HCT116 (cell line): ENCODE measurements at places on chromosomes 12 and 14.
A peak's percentile ranks its signal among the peaks of the same experiment; 100 is the strongest.

DNA sequence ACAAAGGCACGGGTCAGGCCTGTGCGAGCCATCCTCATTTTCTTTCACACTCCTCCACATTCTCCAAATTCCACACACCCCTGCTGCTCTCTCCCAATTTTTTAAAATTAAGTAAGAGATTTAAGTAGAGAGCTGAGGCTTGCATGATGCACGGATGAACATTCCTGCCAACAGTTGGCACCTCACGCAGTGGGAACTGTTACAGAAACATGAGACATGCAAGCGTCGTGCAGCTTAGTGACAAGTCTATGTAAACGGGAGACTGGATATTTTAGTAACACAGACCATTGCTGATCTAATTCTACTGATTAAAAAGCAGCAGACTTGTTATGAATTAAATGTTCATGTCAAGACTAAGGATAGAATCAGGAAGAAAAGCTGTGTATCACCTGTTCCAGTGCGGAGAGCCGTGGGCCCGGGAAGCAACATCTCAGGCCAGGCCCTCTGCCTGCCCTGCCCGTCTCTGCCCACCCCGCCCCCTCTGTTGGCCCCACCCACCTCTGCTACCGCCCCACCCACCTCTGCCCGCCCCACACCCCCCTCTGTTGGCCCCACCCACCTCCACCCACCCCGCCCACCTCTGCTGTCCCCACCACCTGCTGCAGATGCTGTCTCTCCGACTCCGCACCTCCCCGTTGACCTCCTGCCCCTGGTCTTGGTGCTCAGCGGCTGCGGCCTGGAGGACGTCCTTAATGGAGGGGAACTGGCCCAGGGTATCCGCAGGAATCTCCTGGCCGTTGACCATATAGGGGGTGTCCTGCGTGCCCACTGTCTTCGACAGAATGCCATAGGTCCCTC lies 21.2 kb downstream of the GOLGA3 start:
- H3K4me1 ChIP-seq: no peaks in the 10 kb centered on the region
- DNase-seq: no peak
- no peak overlapping the region for H3K4me3 ChIP-seq
- no peaks in the 10 kb centered on the region for H3K27me3 ChIP-seq
- H3K36me3 ChIP-seq: peaks cover 37% of the 10 kb centered on the region
- no peak overlapping the region for H3K27ac ChIP-seq

GRCh38 chr14:103156651-103157378 lies 33.6 kb downstream of the TNFAIP2 start:
- no peak for DNase-seq
- H3K36me3 ChIP-seq: no peaks in the 10 kb centered on the region
- H3K4me3 ChIP-seq: no peak overlapping the region
- no peaks in the 10 kb centered on the region for H3K27me3 ChIP-seq
- H3K27ac ChIP-seq: no peak overlapping the region
- H3K4me1 ChIP-seq: peaks cover 25% of the 10 kb centered on the region

DNA sequence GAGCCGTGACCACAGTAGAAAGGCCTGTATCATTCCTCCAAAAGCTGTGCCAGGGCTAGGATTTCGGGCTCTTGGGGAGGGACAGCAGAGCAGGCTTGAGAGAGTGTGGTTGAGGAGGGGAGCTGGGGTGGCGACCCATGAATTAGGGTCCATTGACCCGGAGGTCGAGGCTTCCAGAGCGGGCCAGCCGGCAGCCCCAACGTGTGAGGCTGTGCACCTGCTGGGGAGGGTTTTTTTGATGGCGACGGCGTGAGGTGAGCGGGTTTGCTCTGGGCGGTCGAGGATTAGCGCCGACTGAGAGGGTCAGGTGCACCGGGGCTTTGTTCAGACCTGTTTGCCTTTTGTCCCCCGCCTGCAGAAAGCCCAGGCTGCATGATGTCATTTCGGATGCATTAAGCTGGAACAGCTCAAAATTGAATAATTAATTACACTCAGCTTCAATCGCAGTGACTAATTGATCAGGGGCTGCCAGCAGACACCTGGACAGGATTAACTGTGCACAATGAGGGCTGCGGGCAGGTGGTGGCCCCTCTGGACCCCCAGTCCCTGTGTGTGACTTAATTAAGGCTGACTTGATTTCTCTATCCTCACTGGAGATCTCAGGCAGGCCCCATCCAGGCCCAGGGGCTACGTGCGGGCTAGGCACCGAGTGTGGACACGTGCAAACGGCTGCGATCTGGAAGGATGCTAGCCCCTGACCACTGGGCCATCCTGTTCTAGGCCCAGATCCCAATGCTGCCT lies 42.1 kb upstream of the MEG3 start:
- H3K4me1 ChIP-seq: no peaks in the 10 kb centered on the region
- no peaks in the 10 kb centered on the region for H3K27me3 ChIP-seq
- no peaks in the 10 kb centered on the region for H3K36me3 ChIP-seq
- no peak overlapping the region for H3K4me3 ChIP-seq

DNA sequence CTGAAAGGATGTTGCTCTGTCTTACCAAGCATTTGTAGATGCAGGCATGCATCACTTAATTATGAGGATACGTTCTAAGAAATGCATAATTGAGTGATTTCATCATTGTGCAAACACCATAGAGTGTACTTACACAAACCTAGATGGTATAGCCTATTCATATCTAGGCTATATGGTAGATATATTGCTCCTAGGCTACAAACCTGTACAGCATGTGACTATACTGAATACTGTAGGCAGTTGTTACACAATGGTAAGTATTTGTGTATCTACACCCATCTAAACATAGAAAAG lies 75.9 kb downstream of the IFT81 start:
- no peaks in the 10 kb centered on the region for H3K36me3 ChIP-seq
- DNase-seq: no peak
- H3K27me3 ChIP-seq: no peaks in the 10 kb centered on the region
- peaks cover 14% of the 10 kb centered on the region for H3K4me1 ChIP-seq
- no peak overlapping the region for H3K27ac ChIP-seq

DNA sequence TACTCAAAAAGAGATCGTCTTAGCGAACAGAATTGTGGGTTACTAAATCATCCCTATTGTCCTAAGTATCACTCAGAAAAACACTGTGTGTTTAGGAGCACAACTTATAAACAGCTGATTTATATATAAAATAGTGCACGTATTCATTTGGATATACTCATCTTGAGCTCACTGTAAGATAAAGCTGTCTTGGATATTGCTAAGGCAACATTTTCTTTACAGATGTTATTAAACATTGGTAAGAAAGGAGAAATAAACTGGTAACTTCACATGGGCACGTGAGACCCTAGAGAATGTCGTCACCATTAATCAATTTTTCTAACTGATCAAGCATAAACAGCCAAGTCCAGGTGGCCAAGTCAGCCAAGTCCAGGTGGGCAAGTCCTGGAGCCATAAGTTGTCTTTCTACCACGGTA lies 1.7 kb downstream of the PAWR start:
- DNase-seq: no peak
- H3K27me3 ChIP-seq: no peaks in the 10 kb centered on the region
- peak overlapping the region; percentile 65 for H3K4me3 ChIP-seq

- H3K27me3 ChIP-seq: no peaks in the 10 kb centered on the region
- DNase-seq: no peak
- H3K4me1 ChIP-seq: peaks cover 10% of the 10 kb centered on the region
- no peaks in the 10 kb centered on the region for H3K36me3 ChIP-seq
- no peak overlapping the region for H3K27ac ChIP-seq
- H3K4me3 ChIP-seq: no peak overlapping the region
These were observed 4.3 kb upstream of the TRAF3 start for GRCh38 chr14:102772781-102773570.

GRCh38 chr12:52817003-52817698 lies 3.2 kb upstream of the KRT4 start:
- DNase-seq: no peak
- H3K36me3 ChIP-seq: no peaks in the 10 kb centered on the region
- H3K27me3 ChIP-seq: 0 out of 2 replicates have a peak, but pooled peaks cover 2% of the 10 kb centered on the region
- H3K27ac ChIP-seq: no peak overlapping the region

DNA sequence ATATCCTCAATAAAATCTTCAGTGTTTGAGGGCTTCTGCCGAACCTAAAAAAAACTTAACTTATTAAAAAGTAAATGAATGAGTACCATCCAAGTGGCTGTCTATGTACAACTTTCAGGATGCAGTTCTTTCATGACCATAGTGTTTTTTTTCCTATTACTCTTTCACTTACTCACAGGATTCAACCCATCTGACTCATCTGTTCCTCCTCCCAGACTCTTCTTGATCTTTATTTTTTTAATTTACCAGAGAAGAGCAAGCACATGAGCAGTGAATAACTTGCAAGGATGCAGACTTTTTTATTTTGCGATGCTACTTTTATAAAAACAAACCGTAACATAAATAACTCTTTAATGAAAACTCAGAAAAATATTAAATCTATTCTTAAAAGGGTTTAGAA lies 24.5 kb downstream of the RECQL start:
- no peaks in the 10 kb centered on the region for H3K4me1 ChIP-seq
- H3K27me3 ChIP-seq: no peaks in the 10 kb centered on the region
- H3K27ac ChIP-seq: no peak overlapping the region
- DNase-seq: no peak

DNA sequence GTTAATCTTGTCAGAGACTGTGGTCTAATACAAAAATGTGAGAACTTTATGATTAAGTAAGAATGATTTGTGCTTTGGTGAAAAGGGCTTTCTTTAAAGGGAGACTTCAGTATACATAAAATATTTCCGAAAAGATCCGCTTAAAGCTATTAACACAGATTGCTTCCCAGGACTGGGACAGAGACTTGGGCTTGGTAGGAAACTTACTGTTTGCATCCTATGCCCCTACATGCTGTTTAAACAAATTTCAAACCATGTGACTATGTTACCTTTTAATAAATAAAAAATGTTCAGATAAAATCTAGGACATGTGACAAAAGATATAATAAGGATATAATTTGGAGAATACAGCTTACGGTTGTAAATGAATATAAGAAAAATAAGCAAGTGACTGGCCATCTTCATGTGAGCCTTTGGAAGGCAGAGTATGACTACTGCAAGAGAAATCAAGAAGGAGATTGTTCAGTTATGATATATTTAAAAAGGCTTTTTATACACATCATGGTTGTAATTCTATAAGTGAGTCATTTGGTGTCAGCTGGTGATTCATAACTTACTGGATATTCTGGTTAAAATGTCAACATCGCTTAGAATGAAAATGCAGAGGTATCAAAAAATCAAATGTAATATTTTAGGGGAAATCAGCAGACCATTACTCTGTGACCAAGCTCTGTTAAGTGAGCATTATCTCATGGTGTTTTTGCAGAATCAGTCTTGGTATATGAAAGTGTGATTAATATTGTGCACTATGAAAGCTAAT lies 234.7 kb upstream of the E2F7 start:
- no peak for DNase-seq
- H3K27me3 ChIP-seq: no peaks in the 10 kb centered on the region
- H3K36me3 ChIP-seq: no peaks in the 10 kb centered on the region
- no peak overlapping the region for H3K4me3 ChIP-seq

DNA sequence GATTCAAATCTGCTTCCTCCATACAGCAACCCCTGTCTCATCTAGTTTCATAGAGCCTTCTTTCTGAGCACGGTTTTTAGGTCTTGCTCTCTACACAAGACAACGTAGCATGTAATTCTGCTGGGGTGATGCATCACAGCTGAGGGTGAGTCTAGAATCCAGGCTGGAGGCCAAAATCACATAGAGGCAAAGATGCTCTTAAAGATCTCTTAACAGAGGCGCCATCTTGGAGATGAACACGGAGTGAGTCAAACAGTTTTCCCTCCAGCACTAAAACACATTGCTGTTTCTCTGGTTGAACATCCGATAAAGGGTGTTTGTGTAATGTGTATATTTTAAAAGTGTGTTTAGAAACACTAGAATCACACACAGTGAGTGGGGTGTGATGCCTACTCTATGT lies 78.9 kb downstream of the NOS1 start:
- H3K27me3 ChIP-seq: no peaks in the 10 kb centered on the region
- DNase-seq: no peak
- H3K36me3 ChIP-seq: no peaks in the 10 kb centered on the region
- no peak overlapping the region for H3K4me3 ChIP-seq
- no peaks in the 10 kb centered on the region for H3K4me1 ChIP-seq
